Osteocyte (in vitro differentiated cells): ENCODE measurements at places on chromosomes 3 and 15. TPM values are rescaled to one million over a fixed set of nuclear protein-coding genes. Genes with fewer than 3 reads are reported as not detected.

The GOLGA8R gene
- 4.9 and 5.4 TPM in 2 replicates for total RNA-seq

DNA sequence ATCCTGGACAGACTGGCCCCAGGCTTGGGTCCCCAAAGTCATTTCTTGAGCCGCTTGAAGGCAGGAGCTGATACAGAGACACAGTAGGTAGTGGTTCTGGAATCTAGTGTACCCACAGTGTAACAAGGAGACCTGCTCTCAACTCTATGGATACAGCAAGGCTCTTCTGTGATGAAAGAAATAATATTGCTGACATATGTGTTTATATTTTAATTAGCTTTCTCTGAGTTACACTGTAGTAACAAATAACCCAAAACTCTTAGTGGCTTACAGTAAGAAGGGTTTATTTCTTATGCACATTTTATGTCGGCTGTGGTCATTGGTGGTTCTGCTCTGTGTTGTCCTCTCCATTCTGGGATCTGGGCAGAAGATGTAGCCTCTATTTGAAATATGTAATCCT, 45.5 kb downstream of the CHST14 start:
- DNase-seq: no peak
- no peak overlapping the region for H3K27ac ChIP-seq
- no peak overlapping the region for H3K4me3 ChIP-seq
- H3K36me3 ChIP-seq: no peaks in the 10 kb centered on the region

- H3K4me1 ChIP-seq: peaks cover under 1% of the 10 kb centered on the region
- no peak overlapping the region for H3K27ac ChIP-seq
- no peaks in the 10 kb centered on the region for H3K36me3 ChIP-seq
- no peak for DNase-seq
Observed at GRCh38 chr3:27487383-27487782, 3.2 kb upstream of the SLC4A7 start.

- no peaks in the 10 kb centered on the region for H3K36me3 ChIP-seq
- H3K4me3 ChIP-seq: no peak overlapping the region
- H3K27ac ChIP-seq: no peak overlapping the region
- no peaks in the 10 kb centered on the region for H3K27me3 ChIP-seq
- DNase-seq: no peak
Observed at GRCh38 chr3:187916072-187916471, 170.8 kb upstream of the BCL6 start.
